ENCODE measurements at places on chromosomes 4 and X. TPM values are rescaled to one million over a fixed set of nuclear protein-coding genes. Genes with fewer than 3 reads are reported as not detected.

Gene ATOH1
- total RNA-seq = not detected

Gene AKAP14
- not detected for total RNA-seq

Gene TLL1
- total RNA-seq = 3.8 TPM

Gene FAAH2
- 0.22 TPM for total RNA-seq

Measured in articular chondrocyte of knee joint (primary cell).